Ovary (tissue), 10 donors: ENCODE measurements at places on chromosomes 1 and 21. TPM values are rescaled to one million over a fixed set of nuclear protein-coding genes. Genes with fewer than 3 reads are reported as not detected.

GRCh38 chr1:55618199-55618598 lies 403.0 kb upstream of the USP24 start:
- DNase-seq = no peak

- DNase-seq = no peak
Observed at GRCh38 chr1:39370602-39371001, 120.8 kb upstream of the BMP8A start.

DNA sequence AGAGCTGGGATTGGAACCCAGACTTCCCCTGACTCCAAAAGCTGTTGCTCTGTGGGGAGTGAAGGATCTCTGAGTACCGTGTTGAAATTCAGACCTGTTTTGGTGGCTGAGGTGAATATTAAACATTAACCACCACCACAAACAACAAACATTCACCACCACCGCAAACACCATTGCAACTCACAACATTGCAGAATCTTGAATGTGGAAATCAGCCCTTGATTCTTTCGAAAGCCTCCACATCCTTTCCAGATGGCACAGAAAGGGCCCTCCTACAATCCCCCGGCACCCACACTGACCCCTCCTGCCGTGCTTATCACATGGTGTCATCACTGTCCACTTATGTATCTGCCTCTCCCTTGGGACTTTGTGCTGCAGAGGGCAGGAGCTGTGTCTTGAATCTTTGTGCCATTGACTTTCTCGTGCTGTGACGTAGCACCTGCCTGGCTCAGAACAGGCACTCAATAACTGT lies 1.4 kb downstream of the CDA start:
- no peak for DNase-seq

The LCE7A gene
- not detected for total RNA-seq

The ZNF593 gene
- 40.1 TPM for total RNA-seq
